ENCODE measurements at places on chromosomes 7 and 10.

DNA sequence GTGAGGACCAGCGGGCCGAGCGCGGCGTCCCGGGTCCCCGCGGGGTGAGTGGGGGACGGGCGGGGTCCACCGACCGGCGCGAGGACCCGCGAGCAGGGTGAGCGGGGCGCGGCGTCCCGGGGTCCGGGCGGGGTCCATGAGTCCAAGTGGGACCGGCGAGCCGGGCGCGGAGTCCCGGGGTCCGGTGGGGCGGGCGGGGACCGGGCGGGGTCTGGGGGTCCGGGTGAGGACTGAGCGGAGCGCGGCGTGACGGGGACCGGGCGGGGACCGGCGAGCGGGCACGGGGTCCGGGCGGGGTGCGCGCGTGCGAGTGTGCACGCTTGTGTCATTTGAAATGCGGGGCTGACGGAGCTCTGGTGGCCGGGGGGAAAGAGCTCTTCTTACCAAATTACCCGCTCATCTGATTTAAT, 765 bp downstream of the CELF2 start:
- no peak for DNase-seq

DNA sequence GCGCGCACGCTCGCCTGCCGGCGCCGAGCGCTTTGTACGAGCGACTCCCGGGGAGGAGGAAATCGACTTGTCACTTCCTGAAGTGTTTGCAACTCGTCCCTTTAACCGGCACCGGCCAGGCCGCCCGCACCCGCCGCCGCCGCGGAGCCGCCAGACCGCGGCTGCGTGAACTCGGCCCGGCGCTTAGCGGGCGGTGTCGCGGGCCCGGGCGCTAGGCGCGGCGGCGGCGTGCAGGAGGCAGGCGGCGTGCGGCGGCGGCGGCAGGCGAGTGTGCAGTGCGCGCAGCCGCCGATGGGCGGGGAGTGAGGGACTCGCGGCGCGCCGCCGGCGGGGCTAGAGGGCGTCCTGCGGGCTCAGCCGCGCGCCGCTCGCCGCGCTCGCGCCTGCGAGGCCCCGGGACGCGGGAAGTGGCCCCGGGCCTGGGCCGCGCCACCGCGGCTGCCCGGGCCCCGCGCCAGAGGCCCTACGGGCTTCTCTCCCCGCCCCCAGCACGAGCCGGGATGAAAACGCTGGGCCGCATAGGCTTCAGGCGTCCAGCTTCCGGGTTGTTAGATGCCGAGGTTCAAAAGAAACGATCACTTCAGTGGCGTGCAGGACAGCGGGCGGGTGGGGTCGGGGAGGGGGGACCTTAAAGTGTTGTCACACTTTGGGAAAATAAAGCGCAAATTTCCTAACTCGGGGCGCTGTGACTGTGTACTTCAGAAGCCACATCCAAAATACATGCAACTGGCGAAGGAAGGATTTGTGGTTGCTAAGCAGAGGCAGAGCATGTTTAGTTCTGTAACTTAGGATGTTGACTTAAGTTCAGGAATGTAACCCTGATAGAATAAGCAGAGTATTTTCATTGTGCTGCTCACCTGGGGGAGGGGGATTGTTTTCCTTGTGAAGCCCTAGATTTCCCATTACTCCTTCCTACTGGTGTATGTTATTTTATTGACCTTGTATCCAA, at the start of gene FAM53B:
Gene FAM53B, minus strand, starts transcription at position 277 of the 949 bp plus-strand sequence. CDS start 37,665 bp downstream, outside the sequence.
- DNase-seq, result peak; percentile 72

DNA sequence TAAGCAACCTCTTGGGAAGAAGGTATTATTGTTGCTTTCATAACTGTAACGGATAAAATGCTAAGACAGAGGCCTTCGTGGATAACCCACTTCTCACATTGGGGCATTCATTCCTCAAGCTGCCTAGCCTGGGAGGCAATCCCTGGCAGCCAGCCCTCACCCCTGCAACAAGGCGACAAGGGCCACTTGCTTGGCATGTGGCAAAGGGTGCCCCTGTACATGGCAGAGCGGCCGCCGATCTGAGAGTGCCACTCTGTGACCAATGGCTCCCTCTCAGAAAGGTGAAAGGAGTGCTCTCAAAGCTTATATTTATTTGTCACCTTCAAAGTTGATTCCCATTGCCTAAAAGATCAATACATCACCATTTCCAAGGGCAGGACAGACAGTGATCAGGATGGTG, 31.9 kb downstream of the EBF3 start:
- DNase-seq, result no peak

GRCh38 chr7:112067200-112067599, 139.0 kb downstream of the DOCK4 start:
- DNase-seq, result no peak

DNA sequence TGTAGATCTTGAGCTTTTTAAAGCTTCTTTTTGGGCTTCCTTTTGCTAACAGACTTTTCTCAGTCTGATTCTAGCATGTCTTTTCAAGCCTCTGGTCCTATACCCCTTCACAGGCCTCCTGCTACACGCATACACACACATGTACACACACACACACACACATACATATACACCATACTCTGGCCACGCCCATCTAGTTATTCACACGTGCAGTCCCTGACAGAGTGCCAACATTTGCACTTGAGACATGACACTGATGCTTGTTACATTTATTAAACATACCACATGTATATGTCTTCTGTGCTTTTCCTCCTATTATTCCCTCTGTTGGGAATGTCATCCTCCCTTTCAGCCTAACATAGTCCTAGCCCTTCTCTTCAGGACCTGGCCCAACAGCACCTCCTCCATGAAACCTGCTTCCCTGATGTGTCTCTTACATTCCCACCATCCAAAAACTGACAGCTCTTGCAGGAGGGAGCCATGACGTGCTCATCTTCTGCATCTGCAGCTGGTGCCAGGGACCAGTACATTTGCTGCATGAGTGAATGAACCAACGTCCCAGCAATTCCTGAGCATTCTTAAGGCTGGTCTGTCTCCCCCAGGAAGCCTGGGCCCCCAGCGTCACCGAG, 222.1 kb downstream of the ARHGAP12 start:
- DNase-seq, result no peak

- DNase-seq, result no peak
Measured at GRCh38 chr10:69385454-69386350, 31.0 kb downstream of the TACR2 start.

DNA sequence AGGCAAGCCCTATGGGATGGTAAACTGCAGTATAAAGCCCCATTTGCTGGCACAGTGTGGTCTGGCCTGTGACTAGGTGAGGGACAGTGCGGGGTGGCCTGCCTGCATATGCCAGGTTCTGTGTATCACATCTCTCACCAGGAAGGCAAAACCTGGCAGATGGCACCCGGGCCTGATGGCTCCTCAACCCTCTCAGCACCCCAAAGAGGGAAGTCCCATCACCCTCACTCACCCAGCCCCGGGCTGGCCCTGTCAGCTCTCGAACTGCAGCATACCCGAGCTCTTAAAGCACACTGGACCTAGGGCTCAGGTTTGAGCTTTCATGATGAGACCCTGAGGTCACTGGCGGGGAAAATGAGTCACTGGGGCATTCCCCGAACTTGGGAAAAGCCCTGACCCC, 130.5 kb downstream of the LHPP start:
- DNase-seq, result no peak

- no peak for DNase-seq
Measured at GRCh38 chr10:108014145-108014901, 849.8 kb upstream of the SORCS1 start.

GRCh38 chr10:102511583-102512274, 8.0 kb downstream of the SUFU start:
- DNase-seq, result no peak

DNA sequence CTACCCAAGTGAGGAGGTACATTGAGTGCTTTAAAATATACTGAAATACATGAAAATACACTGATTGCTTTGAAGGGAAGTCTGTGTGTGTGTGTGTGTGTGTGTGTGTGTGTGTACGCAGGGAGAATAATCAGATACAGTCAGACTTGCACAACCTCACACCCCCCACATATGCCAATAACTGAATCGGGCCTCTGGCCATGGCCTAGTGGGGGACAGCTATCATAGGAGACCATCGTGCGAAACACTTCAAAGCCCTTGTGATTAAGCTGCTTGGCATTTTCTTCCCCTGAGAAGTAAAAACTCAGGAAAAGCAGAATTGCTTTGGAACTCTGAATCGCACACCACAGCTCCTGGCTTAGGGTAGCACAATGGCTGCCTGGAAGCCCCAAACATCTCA, 135.1 kb downstream of the C10orf105 start:
- no peak for DNase-seq

DNA sequence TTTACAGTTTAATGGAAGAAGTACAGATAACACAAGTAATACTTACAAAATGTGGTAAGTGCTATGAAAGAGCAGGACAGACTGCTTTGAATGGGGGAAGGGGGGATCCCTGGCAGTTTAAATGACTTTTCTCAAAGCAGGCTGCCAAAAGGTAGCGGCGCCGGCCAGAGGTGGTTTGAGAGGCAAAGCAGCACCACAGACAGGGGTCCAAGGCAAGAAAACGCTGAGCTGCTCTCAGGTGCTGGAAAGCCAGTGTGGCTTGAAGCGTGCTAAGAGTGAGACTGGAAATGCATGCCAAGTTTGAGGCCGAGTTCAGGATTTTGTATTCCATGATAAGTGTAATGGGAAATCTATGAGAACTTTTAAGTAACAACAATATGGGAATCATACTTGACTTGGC, 437.7 kb downstream of the AUTS2 start:
- DNase-seq, result no peak

GRCh38 chr7:104272767-104273384, 55.5 kb upstream of the LHFPL3 start:
- DNase-seq, result no peak

DNA sequence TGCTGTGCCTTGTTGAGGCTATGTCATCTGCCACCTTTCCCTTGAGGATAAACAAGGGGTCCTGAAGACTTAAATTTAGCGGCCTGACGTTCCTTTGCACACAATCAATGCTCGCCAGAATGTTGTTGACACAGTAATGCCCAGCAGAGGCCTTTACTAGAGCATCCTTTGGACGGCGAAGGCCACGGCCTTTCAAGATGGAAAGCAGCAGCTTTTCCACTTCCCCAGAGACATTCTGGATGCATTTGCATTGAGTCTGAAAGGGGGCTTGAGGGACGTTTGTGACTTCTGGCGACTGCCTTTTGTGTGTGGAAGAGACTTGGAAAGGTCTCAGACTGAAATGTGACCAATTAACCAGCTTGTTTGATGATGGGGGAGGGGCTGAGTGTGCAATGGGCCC, 52.5 kb downstream of the VWA2 start:
- no peak for DNase-seq

DNA sequence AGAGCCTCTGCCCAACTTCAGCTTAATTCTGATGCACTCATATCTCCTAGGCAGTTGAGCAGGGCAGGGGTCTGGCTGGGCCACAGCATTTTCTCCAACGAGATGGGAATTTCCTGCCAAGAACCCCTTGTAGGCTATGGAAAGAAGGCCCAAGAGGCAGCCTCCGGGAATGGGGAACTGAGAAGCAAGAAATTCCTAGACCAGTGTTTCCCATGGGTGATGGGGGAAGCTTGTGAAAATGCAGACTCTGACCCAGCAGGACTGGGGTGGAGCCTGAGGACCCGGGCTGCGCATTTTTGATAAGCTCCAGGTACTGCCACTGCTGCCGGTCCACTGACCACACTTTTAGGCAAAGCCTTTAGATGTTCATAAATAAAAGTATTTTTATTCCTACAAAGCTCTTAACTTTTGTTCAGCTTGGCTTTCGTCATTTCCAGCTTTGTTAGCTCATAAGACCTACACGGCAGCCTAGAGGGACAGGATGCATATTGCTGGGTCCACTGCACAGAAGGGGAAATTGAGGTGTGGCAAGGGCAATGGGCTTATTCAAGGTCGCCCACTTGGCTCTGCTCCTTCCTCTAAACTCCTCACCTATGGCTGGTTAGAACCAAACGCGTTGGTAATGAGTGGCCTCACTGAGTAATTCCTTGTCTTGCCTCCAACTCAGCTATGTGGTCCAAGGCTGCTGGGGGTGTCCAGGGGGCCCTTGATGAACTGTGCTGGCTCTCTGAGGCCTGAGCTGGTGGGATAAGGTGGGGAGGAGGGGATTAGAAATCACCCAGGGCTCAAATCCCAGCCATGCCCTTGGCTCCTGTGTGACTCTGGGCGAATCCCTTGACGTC, 29.5 kb downstream of the ZCCHC24 start:
- DNase-seq, result no peak

DNA sequence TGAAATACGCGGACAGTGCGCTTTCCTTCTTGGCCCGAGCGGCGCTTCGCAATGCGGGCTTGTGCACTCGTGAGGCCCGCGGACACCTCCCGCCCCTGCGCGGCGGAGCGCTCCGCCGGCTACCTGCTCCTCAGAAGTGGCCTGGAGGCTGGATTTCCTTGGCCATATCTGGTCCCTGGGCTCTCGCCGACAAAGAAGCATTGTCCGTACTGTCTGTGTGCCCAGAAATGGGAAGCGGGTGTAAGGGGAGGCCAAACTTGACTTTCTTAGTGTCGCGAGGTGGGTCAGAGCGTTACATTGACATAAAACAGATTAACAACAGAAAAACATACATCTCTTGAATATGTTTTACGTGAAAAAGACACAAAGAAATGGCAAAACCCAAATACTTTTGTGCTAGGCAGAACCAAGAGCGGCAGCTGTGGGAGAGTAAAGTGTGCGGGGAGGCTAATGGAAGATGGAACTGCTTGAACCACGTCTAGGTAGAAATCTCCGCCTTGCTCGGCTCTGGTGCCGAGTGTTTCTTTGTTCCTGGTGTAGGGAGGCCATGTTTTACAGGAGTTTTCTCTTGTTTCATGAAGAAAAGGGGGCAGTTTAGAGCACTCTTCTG, 1.4 kb downstream of the LANCL2 start:
- DNase-seq, result no peak

GRCh38 chr10:19817231-19817933, 1.1 kb downstream of the PLXDC2 start:
- no peak for DNase-seq

DNA sequence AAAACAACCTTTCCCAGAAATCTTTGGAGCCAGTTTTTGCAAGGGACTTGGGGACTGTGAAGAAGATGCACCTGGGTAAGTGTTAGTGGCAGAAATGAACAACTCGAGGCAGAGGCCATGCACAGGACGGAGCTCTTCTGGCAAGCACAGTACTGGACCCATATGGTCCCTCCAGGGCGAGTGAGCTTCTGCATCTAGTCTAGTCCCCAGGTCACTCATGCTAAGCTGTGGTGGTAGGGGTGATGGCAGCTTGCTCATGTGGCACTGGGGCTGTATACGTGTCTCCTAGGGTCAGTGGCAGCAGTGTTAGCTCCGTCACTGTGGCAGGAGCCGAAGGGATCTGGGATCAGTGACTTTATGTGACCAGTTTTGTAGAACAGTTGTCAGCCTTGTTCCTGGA, 9.3 kb upstream of the LRRC61 start:
- DNase-seq, result no peak

GRCh38 chr10:28637346-28637745, 40.0 kb upstream of the BAMBI start:
- no peak for DNase-seq

Measured in activated T-cell treated with anti-CD3 and anti-CD28 coated beads for 1 hour (primary cell).